ENCODE measurements at places on chromosomes 7 and 10. TPM values are rescaled to one million over a fixed set of nuclear protein-coding genes. Genes with fewer than 3 reads are reported as not detected.

- no peak for DNase-seq
- no peak overlapping the region for H3K27ac ChIP-seq
- no peak overlapping the region for H3K4me3 ChIP-seq
- no peaks in the 10 kb centered on the region for H3K27me3 ChIP-seq
- H3K4me1 ChIP-seq: no peaks in the 10 kb centered on the region
Measured at GRCh38 chr7:105304040-105304895, 84.5 kb downstream of the SRPK2 start.

DNA sequence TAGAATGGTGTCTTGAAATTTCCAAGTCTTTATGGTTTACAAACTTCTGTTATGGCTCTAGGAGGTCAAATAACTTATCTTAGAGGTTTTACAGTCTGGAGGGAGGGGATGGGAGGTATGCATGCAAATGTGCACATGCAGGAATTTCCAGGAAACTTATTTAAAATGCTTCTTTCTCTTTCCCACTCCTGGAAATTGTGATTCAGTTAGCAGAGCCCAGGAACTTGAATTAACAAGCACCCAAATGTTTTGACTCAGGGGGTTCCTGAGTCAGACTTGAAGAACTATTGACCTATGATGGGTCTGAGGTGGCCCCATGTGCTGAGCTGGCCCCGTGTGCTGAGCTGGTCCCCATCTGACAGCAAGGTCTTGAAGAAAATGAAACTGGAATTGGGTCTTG lies 669.4 kb downstream of the INHBA start:
- H3K27me3 ChIP-seq: no peaks in the 10 kb centered on the region
- no peak for DNase-seq
- no peak overlapping the region for H3K27ac ChIP-seq
- H3K36me3 ChIP-seq: no peaks in the 10 kb centered on the region
- H3K4me1 ChIP-seq: no peaks in the 10 kb centered on the region

DNA sequence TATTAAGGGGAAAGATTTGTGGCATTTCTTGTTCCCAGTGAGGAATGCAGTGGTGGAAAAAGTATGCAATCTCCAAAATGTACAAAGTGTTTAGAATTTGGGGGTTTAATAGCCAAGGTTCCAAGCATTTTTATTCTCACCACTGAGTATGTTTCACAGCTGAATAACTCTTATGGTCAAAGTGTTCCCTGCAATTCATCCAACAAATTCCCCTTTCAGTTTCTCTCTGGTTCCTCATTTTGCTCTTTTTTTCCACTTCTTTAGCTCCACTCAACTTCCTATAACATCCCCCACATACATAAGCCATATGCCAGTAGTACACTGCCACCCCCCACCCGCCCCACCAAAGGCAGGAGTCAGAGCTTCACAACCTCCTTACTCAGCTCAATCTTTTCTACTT lies 4.6 kb downstream of the HECW1 start:
- peaks cover 14% of the 10 kb centered on the region for H3K4me1 ChIP-seq
- no peak overlapping the region for H3K27ac ChIP-seq
- no peaks in the 10 kb centered on the region for H3K36me3 ChIP-seq

DNA sequence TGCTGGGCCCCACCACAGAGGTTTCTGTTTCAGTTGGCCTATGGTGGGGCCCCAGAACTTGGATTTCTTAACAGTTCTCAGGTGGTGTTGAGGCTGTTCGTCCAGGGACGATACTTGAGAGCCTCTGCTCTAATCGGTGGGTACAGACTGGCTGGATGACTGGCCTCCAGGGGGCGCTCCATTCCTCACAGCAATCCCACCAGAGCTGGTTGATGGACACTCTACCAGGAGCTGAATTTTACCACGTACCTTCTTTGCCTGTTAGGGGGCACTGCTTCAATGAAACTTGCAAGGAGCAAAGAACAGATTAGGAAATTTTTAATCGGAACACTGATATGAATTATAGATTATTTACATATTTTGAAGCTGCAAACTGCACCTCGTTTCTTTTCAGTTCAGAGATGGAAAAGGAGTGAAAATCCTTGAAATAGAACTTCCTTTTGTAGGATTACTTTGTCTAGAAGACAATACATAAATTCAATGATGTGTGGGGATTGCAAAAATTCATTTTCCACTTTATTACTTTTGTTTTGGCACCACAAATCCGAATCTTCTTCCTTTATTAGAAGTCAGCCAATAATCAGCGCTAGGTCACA lies 44.8 kb downstream of the KBTBD2 start:
- H3K4me1 ChIP-seq: peaks cover 8% of the 10 kb centered on the region
- H3K27me3 ChIP-seq: no peaks in the 10 kb centered on the region
- no peaks in the 10 kb centered on the region for H3K36me3 ChIP-seq
- no peak overlapping the region for H3K4me3 ChIP-seq

DNA sequence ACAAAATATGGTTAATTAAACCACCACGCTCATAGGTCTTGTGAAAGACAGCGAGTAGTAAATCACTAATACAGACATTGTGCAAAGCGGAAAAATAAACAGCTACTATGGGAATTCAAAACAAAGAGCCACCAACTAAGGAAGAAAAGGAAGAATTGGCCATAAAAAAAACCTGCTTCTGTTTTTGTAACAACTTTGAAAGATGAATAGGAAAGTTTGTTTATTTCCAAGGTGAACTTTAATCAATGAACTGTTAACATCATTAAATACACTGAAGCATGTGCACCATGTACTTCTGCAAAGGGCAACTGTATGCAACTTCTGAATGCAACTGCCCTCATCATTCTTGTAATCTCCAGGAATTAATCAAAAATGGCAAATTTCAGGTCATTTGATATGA lies 651.1 kb downstream of the PARD3 start:
- no peak for DNase-seq
- no peaks in the 10 kb centered on the region for H3K27me3 ChIP-seq
- H3K36me3 ChIP-seq: no peaks in the 10 kb centered on the region
- no peaks in the 10 kb centered on the region for H3K4me1 ChIP-seq
- no peak overlapping the region for H3K4me3 ChIP-seq

- no peaks in the 10 kb centered on the region for H3K27me3 ChIP-seq
- H3K4me3 ChIP-seq: no peak overlapping the region
- peak; percentile 45 for DNase-seq
Measured at GRCh38 chr7:51262796-51263531, 53.6 kb downstream of the COBL start.

- DNase-seq: no peak
- peaks cover 15% of the 10 kb centered on the region for H3K4me1 ChIP-seq
- H3K4me3 ChIP-seq: no peak overlapping the region
- no peaks in the 10 kb centered on the region for H3K36me3 ChIP-seq
- no peak overlapping the region for H3K27ac ChIP-seq
- no peaks in the 10 kb centered on the region for H3K27me3 ChIP-seq
Measured at GRCh38 chr10:63666836-63667383, 145.7 kb downstream of the REEP3 start.

DNA sequence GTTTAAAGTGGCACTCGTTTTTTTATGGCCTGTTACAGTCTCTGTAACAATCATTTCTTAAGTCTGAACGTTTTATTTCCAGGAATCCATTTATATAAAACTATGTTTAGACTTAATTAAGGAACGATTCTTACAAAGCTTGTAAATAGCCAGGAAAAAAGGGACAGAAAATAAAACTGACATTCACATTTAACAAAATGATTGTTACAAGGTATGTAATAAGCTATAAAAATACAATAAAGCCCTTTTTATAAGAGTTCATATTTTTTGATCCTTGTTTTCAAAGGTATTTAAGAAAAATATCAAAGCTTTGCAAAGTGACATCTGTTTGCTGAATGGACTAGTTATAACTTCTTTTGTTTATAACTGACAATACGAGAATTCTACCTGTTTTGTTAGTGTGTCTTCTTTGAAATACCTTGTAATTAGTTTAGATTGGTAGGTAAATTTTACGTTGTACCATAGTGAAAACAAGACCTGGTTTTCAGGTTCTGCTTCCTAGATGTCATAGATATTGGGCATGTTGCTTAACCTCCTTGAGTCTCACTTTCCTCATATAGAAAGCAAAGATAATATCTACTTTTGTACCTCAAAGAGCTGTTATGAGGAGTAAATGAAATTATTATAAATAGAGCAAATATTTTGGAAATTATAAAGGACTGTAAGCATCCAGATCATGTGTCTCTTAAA lies 25.8 kb downstream of the BTRC start:
- H3K4me3 ChIP-seq: no peak overlapping the region
- H3K27me3 ChIP-seq: no peaks in the 10 kb centered on the region
- peaks cover 4% of the 10 kb centered on the region for H3K4me1 ChIP-seq

DNA sequence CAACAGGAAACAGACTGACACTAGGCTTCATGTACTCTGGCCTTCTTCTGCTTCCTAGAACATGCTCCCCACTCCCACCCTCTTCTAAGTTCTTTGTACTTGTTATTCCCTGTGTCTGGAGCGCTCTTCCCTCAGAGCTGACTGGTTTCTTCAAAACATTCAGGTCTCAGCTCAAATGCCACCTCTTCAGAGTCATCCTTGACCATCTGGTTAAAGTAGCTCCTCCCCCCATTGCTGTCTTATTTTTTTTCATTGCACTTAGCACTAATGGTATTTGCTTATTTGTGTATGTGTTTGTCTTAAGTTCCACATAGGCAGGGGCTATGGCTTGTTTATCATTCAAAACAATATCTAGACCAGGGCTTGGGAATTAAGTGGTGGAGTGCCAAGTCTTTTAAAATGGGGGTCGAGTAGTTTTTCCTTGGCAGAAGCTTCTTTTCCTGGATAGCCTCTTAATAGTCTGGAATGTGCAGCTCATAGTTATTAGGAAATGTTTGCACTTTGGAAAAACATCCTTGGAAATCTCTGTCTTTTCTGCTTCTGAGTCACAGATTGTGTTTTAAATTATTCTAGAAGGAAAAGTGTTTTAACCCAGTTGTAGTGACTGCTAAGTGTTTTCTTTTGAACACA lies 60.0 kb downstream of the RALA start:
- no peaks in the 10 kb centered on the region for H3K27me3 ChIP-seq
- H3K36me3 ChIP-seq: no peaks in the 10 kb centered on the region
- H3K27ac ChIP-seq: peak overlapping the region; percentile 4
- DNase-seq: no peak
- peaks cover 32% of the 10 kb centered on the region for H3K4me1 ChIP-seq

DNA sequence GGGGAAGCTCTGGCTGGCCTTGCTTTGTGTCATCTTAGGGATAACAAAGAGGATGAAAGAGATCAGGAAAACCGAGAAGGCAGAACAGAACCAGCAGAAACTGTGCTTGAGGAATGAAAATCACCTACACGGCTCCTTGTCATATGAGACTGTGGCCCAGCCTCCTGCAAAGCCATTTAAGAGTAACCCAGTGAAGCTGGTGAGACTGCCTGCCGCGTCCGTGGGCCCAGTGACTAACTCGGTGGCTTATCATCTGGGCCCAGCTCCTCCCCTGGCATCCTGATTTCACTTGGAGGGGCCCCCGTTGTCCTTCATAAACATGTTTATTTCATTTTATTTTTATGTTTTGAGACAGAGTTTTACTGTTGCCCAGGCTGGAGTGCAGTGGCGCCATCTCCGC lies 30.7 kb downstream of the HTRA1 start:
- peaks cover 8% of the 10 kb centered on the region for H3K4me1 ChIP-seq
- no peaks in the 10 kb centered on the region for H3K27me3 ChIP-seq
- peaks cover 5% of the 10 kb centered on the region for H3K36me3 ChIP-seq
- no peak overlapping the region for H3K27ac ChIP-seq
- H3K4me3 ChIP-seq: no peak overlapping the region
- DNase-seq: no peak

- H3K27me3 ChIP-seq: no peaks in the 10 kb centered on the region
- H3K27ac ChIP-seq: no peak overlapping the region
- H3K36me3 ChIP-seq: no peaks in the 10 kb centered on the region
- no peak overlapping the region for H3K4me3 ChIP-seq
- no peaks in the 10 kb centered on the region for H3K4me1 ChIP-seq
Measured at GRCh38 chr10:30378201-30378995, 29.3 kb upstream of the MTPAP start.

DNA sequence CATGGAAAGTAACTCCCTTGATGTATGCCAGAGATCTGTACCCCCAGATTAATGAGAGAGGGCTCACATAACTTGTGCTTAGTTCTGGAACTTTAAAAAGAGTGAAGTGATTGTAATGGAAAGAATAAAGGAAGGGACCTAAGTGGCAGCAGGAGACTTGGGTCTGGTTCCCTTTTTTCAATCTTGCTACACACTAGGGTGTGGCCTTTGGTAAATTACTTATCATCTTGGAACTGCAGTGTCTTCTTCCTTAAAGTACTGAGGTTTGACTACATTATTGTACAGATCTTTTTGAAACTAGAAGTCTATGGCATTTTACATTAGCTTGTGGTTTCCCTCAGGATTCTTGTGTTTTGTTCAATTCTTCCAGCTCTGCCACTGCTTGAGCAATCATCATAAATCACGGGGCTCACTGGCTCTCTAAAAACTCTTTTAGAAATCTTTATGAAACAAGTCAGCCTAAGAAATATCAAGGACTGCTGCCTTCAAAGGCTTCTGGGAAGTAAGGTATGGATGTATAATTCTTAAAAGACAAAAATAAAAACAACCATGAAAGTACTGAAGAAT lies 22.5 kb upstream of the CHRM2 start:
- DNase-seq: no peak
- no peak overlapping the region for H3K4me3 ChIP-seq
- no peaks in the 10 kb centered on the region for H3K27me3 ChIP-seq
- no peaks in the 10 kb centered on the region for H3K4me1 ChIP-seq
- no peak overlapping the region for H3K27ac ChIP-seq
- no peaks in the 10 kb centered on the region for H3K36me3 ChIP-seq

- no peaks in the 10 kb centered on the region for H3K27me3 ChIP-seq
- H3K27ac ChIP-seq: no peak overlapping the region
- no peaks in the 10 kb centered on the region for H3K36me3 ChIP-seq
Measured at GRCh38 chr7:123958186-123958703, 33.2 kb downstream of the SPAM1 start.

- no peaks in the 10 kb centered on the region for H3K36me3 ChIP-seq
- no peak overlapping the region for H3K4me3 ChIP-seq
- DNase-seq: no peak
- H3K4me1 ChIP-seq: no peaks in the 10 kb centered on the region
- no peak overlapping the region for H3K27ac ChIP-seq
Measured at GRCh38 chr7:23895666-23896096, 185.7 kb downstream of the STK31 start.

DNA sequence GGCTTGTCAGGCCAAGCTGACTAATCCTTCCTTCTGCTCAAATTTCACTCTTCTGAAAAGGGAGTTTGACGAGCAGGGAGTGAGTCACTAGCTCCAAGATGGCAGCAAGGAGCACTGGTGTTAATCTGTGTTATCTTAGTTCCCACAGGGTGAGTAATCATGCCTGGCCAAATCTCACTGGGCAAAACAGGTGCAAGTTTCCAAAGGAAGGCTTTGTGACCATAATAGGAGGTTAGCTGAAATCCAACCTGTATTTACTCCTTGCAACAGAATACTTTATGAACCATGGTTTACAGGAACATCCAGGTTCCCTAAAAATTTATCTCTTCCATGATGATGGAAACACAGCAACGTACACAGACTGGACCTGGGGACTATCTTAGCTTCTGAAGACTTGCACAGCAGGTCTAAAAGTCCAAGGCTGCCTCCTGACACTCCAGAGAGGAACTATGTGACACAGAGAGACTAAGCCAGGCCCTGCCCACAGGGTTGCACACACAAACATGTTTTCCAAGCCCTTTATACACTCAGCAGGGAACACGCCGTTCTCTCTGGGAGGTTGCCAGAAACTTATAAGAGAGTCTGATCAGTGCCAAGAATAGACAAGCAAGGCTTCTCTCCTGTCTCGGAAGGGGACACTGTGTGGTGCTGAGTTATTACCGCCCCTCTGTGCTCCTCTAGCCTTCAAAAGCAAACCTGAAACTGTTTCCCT lies 46.3 kb downstream of the PDK4 start:
- no peak overlapping the region for H3K4me3 ChIP-seq
- peaks cover 54% of the 10 kb centered on the region for H3K4me1 ChIP-seq
- no peaks in the 10 kb centered on the region for H3K27me3 ChIP-seq

- no peak overlapping the region for H3K4me3 ChIP-seq
- no peaks in the 10 kb centered on the region for H3K36me3 ChIP-seq
- no peaks in the 10 kb centered on the region for H3K4me1 ChIP-seq
- no peak overlapping the region for H3K27ac ChIP-seq
- H3K27me3 ChIP-seq: no peaks in the 10 kb centered on the region
Measured at GRCh38 chr10:129938460-129938859, 25.6 kb downstream of the EBF3 start.

Gene DRGX
- total RNA-seq: not detected

Gene FAM25C
- not detected for total RNA-seq

Gene ZNF239
- total RNA-seq: 3.1 TPM

Data from upper lobe of left lung (tissue), 6 donors.